ENCODE measurements at places on chromosomes 5 and 9. TPM values are rescaled to one million over a fixed set of nuclear protein-coding genes. Genes with fewer than 3 reads are reported as not detected.

GRCh38 chr9:90904706-90905478 lies 103.3 kb downstream of the SYK start:
- no peak for DNase-seq

DNA sequence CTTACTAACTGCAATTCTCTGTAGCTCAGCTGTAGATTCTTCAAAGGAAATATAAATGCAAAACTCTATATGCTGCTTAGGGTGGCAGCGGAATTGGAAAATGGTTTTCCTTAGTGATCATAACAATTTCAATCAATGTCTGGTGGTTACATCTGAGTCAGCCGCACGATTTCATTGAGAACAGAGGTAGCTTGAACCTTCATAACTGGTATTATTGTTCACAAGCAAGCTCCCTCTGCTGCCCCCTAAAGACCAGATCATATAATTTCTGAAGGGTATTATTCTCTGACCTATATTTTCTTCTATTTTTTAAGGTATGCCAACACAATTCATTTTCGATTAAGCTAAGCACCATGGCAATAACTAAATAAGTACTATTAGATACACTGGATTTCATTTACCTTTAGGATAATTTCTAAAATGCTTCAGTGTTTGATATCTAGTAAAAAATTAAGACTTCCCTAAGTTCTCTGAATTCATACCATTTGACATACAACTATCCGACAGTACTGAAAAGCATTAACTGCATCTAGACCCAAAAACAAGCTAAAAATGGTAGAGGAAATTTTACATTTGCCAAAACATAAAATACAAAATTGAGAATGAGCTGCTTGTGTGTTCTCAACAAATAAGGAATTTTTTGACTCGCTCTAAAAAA lies 181.1 kb upstream of the SPEF2 start:
- DNase-seq: no peak

DNA sequence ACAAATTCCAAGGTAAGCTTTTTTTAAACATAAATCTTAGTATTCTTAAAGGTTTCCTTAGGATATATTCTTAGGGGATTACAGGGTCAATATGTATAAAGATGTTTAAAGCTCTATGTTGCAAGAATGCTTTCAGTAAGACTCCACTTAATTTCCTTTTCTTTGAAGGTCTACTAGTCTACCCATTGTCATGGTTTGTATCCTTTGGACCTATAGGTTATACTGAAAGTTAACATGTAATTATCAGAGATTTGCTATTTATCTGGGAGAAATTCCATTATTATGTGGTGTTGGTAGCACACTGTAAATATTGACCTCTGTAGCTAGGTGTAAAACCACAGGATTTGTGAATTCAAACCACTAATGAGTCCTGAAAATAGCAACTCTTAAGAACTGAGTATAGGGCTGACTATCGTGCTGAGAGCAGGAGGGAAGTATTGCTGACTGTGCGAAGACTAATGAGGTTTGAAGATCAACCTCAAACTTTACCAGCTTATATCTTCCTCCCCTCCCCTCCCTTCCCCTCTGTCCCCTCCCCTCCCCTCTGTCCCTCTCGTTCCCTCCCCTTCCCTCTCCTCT lies 85.6 kb downstream of the GADD45G start:
- no peak for DNase-seq

Gene TAF11L10
- not detected for total RNA-seq

DNA sequence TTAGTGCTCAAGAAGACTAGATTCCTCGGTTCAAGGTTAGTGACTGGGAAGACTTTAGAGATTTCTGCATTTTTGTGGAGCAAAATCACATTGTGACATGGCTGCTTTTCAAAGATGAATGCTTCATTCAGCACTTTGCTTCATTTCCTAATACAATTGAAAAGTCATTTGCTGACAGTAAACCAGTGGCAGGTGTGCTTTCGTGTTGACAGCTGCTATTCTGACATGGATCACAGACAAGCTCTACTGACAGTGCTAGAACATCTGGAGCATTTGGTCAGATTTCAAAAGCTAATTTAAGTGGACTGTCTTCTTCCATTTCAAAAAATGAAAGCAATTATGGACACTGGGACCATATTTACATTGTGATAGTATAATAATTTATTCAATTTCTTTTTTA lies 1060.1 kb downstream of the PTPRD start:
- no peak for DNase-seq

Gene SHC3
- total RNA-seq: not detected
